ENCODE measurements at places on chromosomes 6 and 20. TPM values are rescaled to one million over a fixed set of nuclear protein-coding genes. Genes with fewer than 3 reads are reported as not detected.

DNA sequence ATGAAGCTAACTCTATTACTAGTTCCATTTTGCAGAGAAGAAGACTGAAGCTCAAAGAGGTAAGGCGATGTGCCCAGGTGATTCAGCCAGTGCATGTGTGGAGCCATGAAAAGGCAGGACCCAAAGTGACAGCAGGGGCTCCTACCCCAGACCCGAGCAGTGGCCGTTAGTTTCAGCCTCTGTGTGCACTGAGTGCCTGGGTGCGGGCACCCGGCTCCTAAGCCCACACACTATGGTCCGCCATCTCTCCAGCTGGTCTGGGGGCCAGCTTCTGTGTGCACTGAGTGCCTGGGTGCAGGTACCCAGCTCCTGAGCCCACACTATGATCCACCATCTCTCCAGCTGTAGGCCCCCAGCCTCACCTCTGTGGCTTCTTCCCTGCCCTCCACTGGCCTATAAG is 123.5 kb upstream of the CST7 start:
- peak; percentile 24 for DNase-seq

GRCh38 chr6:3318821-3319540 is 60.2 kb downstream of the PSMG4 start:
- peak; percentile 43 for DNase-seq

DNA sequence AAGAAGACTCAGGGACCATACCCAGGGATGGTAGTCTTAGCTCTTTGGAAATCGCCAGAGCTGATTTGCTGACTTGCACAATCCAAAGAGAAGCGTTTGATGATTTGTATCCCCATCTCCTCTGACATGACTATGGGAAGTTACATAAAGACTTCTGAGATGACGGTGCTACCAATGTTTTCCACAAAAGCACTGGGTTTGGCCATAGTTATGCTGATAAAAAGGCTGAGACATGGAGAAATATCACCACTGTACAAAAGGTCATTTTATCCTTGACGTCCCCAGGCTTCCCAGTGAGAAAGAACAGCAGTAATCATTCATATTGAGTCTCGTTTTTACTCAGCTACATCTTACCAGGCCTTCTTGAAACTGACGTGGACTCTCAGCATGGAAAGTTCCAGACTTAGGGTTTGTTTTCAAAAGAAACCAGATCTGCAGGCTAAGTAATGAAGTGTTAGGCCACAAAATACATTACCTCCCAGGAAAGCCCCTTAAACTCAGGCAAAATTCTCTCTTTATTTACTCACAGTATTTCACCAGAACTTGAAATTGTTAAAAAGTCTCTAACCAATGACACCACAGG is 370.3 kb upstream of the JARID2 start:
- no peak for DNase-seq

GRCh38 chr6:163970846-163971564 is 556.5 kb downstream of the QKI start:
- no peak for DNase-seq

DNA sequence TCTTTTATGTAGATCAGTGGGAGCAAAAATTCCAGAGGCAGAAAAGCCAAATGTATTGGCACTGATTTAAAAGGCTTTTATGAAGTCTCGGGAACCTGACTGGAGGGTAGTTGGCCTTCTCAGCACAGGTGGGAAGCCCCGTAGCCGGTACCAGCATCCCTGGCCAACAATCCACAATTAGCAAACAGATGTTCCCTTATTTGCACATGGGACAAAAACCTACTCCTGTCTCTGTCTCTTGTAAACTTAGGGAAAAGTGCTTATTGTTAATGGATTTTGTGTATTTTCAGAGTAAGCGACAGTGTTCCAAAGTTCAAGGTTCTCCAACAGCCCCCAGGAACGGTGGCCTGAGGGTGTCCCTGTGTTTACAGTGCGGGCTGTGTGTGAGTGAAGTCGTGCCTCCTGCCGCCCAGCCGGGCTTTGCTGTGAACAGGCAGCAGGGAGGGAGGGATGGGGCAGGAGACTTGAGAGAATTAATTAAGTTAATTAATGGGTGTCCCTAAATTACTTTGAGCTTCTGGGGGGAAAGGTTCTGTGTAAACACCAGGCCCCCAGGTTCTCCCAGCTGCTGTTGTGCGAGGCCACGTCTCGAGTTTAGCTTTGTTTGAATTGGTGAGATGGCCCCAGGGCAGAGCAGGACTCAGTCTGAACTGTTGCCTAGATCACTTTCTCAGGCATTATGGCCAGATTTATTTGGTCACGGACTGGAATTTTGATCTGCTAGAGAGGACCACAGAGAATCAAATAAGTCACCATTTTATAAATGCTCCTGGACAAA is 3.9 kb downstream of the SYNJ2 start:
- DNase-seq = peak; percentile 35

- no peak for DNase-seq
These were observed 30.2 kb downstream of the BAK1 start for GRCh38 chr6:33549896-33550295.

GRCh38 chr6:108850669-108851465 is 2.6 kb downstream of the ARMC2 start:
- no peak for DNase-seq

- no peak for DNase-seq
These were observed 67.2 kb downstream of the RPP40 start for GRCh38 chr6:4936681-4937041.

DNA sequence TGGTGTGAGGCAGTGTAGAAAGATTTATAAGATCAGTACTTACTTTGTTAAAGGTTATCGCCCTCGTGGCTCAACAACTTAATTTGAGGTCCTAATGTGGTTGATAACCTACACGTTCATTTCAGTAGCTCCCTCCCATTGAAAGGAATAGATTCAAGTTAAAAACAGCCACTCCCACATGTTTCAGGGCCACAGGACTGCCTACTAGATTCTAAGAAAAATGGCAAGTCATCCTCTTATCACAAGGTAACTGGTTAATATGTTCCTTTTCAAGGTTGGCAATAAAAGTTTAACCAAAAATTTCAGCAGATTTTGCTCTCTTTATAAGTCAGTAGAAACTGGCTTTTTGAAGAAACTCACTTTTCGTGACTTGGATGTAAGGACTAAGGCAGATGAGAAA is 17.1 kb downstream of the GSTA2 start:
- DNase-seq = no peak

DNA sequence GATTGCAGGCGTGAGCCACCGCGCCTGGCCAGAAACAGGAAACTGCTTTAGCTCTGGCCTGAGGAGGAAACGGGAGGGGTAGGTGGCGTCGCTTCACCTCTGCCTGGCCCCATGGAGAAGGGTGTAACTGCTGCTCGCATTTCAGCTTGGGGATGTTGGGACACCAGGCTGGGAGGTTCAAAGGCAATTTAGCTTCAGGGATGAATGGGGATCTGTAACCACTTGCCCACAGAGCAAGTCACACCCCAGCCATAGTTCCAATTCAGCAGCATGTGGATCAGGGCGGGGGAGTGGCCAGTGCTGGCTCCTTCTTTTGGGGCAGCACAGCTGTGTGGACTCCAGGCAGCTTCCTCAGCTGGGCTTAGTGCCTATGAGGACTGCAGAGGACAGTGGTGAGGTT is 34.8 kb upstream of the NUP153 start:
- no peak for DNase-seq

- DNase-seq = no peak
These were observed 16.3 kb downstream of the TRAF3IP2 start for GRCh38 chr6:111589366-111589765.

DNA sequence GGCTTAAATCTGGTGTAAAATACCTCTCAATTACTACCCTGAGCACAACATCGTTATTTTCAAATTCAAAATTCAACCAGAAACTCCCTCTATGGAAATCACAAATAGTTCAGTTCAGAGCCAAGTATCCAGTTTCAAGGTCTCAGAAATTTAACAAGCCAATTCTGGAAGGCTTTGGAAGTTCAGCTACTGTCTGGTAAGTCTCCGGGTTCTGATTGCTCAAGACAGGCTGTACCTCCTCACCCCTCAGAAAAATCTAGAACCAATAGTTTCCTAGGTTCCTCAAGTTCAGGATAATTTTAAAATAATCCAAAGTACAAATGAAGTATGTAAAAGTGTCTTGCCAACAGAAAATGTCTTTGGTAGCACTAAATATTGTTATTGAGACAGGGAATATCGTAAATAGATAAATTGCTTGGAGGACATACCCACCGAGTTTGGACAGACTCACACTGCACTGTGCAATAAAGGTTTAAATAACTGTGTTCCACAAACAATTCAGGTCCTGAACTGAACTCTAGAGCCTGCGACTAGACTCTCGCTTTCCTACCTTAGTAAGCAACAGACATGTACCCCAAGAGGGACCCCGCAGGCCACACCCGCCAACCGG is 729 bp downstream of the ATG5 start:
- no peak for DNase-seq

DNA sequence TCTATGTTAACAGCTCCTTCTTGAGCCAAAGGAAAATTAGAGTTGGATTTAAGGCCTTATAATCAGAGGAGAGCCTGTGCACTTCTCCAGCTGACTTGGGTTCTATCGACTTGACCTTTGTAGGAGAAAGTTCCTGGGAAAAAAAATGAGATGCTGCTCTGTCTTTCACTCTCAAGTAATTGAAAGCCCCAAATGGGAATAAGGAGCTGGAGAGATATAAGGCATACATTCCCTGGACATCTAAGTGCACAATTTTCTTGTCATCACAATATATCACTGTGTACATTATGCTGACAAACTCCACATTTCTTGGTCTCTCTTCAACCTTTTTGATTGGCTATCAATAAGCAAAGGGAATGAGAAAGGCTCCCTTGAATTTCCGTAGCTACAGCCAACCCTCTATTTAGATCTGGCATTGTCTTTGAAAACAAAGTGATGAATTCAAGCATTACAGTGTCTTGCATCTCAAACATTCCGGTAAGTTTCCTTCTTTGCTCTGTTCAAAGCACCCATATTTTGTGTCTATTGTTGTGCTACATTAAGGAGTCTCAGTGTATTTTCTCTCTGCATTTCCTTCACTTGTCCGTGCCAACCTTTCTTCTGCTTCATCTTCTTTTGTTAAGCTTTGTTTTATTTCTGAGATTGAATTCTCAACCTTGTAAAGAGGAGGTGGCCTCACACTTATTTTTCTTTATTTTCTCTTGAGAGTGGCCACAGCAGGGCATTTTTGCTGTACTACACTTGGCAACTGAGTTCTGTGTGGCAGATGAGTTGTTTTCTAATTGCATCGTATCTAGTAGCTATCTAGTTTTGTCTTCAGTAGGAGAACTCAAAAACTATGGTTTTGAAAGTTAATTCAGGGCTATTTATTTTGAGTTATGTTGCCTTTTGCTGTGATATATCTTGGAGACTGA is 450.3 kb upstream of the MAN1A1 start:
- DNase-seq = no peak

DNA sequence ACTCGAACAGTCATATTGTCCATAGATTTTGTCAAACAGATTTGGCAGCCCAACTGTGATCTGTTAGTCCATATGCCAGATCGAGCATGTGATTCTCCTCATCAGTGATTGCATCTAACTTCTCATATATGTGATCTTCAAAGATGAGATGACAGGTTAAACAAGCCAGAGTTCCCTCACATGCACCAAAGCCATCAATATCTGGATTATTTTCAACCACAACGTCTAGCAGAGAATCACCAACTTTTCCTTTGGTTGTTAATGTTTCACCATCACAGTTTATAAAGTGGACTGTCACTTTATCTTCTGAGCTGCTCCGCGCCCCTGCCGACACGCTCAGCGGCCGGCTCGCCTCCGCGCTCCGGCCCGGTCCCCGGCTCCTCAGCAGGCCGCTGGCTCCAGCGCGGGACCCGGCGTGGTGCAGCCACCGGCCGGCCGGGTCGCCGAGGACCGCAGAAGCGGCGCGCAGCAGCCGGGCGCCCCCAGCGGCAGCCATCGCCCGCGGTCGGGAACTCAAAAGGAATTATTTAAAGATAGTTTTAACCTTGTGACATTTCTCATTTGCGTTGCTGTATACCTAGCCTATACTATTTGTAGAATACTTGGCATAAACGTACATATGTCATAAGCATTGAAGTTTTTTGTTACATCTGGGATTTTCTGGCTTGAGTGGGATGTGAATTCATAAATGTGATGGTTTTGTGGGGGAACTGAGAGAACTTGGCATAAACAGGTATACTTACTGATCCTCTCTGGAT is 40.1 kb upstream of the DYNLRB1 start:
- peak; percentile 87 for DNase-seq

- no peak for DNase-seq
These were observed 833 bp downstream of the RAB5IF start for GRCh38 chr20:36606158-36607066.

DNA sequence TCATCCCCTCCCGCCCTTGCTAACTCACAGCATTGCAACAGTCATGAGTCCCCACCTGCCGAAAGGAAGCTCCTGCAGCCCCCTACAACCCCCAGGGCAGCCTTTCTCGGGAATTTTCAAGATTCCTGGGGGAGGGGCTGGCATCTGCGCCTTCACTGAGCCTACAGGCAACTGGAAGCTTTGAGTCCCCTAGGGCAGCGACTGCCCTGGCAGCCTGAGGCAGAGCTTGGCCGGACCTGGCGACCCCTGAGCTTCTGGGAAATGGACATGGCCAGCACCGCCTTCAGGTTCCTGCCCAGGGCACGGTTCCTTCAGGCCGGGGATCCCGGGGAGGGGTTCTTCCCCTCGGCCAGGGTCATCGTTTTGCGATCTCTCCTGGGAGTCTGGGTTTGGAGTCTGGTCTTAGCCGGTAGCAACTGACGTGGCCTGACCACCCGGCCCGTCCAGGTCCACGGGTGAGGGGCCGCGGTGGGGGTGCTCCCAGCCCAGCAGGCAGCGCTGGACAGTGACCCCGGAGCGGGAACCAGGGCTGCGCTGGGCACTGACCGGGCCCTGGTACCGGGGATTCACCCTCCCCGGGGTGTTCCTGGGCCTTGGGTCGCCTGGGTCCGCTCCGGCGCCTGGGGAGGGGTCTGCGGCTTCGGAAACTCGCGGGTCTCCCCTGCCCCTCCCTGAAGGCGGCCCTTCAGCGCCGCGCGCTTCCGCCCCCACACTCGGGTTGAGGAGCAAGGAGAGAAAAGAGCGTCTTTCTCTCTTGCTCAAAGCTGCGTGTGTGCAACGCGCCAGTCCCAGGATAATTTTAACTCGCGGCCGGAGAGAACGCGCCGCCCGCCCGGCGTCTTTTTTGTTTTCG is 593 bp upstream of the COL9A3 start:
- DNase-seq = no peak

- DNase-seq = no peak
These were observed 93.9 kb downstream of the ARID1B start for GRCh38 chr6:156870924-156871539.

GRCh38 chr6:37889051-37889450 is 69.5 kb downstream of the ZFAND3 start:
- DNase-seq = no peak

GRCh38 chr6:95768539-95768938 is 191.2 kb downstream of the MANEA start:
- DNase-seq = no peak

HRH3 gene
- total RNA-seq = not detected

DNPH1 gene
- 24.5 TPM for total RNA-seq

OXT gene
- not detected for total RNA-seq

ACTL10 gene
- 1.2 TPM for total RNA-seq

TRIM40 gene
- total RNA-seq = not detected

IL17F gene
- total RNA-seq = not detected

Data from posterior vena cava (tissue), 2 donors.